ENCODE measurements at places on chromosomes 4 and X. TPM values are rescaled to one million over a fixed set of nuclear protein-coding genes. Genes with fewer than 3 reads are reported as not detected.

Gene RAB41
- not detected for total RNA-seq

Gene PAGE4
- not detected for total RNA-seq

Gene SMIM20
- 17.3 TPM for total RNA-seq

Gene FRMD7
- not detected for total RNA-seq

Gene FGA
- not detected for total RNA-seq

Data from placental pericyte (primary cell).